Activated T-cell treated with anti-CD3 and anti-CD28 coated beads for 4 hours (primary cell): ENCODE measurements at places on chromosomes 7 and 10.

GRCh38 chr10:64760371-64760770, 1239.2 kb downstream of the REEP3 start:
- DNase-seq: no peak

GRCh38 chr10:91352760-91353159, 57.4 kb upstream of the HECTD2 start:
- DNase-seq: no peak

GRCh38 chr10:49116509-49117375, 1.4 kb upstream of the VSTM4 start:
- no peak for DNase-seq

DNA sequence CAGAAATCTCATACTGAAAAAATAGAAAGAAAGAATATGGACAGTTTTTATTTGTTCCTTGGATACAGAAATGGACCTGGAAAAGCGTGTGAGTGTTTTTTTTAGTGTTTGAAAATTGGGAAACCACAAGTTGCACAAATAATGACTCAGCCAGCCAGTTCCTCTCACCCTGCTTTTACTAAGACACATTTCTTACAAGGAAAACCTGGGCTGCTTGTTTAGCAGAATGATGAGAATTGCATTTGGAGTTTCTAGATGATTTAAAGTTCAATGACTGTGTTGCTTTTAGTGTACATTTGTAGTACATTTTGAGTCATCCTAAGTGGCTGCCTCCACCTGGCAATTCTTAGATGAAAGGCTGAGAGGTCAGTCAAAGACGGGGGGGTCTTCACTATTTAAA, 218.7 kb downstream of the ABCA13 start:
- no peak for DNase-seq
